ENCODE measurements at places on chromosomes 3 and 15.

- no peak for DNase-seq
Observed at GRCh38 chr3:56205406-56205805, 262.9 kb downstream of the ERC2 start.

DNA sequence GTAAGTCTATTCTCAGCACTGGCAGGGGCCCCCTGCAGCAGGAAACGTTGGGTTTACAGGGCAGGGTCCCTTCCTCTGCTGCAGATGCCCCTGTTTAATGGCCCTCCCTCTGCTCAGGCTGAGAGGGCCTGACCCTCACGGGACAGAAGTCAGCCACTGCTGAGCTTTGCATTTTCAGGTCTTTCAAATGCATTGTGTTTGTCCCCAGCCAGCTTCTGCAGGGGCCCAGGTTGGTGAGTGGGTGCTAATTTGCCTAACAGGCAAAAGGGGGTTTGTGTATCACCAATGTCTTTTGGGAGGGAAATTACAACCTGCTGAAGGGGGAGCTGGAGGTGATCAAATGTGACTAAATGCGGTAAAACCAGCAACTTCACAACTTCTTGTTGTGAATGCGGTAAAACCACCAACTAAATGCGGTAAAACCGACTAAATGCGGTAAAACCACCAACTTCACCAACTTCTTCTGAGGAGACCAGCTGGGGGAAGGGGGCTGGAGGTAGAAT lies 44.8 kb upstream of the UBE2E1 start:
- DNase-seq: no peak

DNA sequence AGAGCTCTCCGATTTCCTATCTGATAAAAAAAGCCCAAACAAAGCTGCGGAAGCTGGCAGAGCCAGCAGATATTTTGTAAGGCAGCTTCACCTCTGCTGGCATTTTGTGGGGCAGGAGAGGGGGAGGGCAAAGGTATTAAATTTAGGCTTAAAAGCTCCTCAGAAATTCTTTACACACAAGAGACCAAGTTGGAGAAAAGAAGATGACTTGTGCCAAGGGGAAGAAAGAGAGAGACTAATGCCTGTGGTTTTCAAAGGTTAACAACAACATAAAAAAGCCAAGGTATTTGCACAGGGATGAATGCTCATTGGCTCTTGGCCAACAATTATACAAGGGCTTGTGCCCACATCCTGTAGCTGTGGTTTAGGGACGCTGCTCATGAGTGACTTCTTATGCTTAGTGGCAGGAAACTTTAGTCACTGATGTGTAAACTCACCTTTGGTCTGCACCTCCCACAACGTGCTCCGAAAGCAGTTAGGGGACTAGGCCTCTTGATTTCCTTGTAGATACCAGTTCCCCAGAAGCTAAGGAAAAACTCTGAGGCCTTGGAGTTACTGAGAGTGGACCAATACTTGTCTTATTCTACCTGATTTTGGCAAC lies 152.9 kb downstream of the TPRG1 start:
- peak; percentile 40 for DNase-seq

- DNase-seq: no peak
Observed at GRCh38 chr15:62141643-62142588, 23.2 kb downstream of the C2CD4B start.

GRCh38 chr3:174812172-174812862 lies 46.8 kb upstream of the NAALADL2 start:
- no peak for DNase-seq

DNA sequence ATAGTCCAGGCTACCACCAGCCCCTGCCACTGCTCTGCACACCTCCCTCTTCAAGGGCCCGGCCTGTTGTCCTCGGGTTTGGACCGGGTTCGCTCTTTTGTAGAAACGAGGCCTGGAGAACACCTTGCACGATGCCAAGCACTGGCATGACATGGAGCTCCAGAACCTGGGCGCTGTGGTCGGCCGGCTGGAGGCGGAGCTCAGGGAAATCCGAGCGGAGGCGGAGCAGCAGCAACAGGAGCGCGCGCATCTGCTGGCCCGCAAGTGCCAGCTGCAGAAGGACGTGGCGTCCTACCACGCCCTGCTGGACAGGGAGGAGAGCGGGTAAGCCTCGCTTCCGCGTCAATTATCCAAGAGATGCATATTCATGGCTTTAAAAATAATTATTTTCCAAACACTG lies 72.4 kb downstream of the BFSP2 start:
- DNase-seq: no peak

DNA sequence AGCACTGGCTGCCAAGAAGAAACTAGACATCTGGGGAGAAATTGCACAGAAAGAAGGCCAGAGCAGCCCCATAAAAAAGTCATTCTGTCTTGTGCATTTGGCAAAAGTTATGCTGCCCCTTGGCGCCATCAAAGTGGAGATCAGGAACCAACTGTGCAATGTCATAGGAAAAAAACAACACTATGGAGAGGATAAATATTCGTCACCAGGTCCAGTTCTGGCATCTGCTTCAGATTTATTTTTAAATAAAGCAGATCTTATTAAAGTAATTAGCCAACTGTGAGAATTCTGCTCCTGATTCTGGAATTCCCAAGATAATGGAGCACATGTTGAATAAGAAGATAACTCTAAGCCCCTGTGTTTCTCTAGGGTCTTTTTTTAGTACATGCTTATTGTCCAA lies 500.0 kb upstream of the IL12A start:
- no peak for DNase-seq

Measured in GM18507 (cell line).